ENCODE measurements at places on chromosomes 2 and 18.

GRCh38 chr18:58091099-58091611 is 47.1 kb downstream of the NEDD4L start:
- DNase-seq = no peak

GRCh38 chr2:238254095-238254723 is 14.4 kb upstream of the HES6 start:
- no peak for DNase-seq

DNA sequence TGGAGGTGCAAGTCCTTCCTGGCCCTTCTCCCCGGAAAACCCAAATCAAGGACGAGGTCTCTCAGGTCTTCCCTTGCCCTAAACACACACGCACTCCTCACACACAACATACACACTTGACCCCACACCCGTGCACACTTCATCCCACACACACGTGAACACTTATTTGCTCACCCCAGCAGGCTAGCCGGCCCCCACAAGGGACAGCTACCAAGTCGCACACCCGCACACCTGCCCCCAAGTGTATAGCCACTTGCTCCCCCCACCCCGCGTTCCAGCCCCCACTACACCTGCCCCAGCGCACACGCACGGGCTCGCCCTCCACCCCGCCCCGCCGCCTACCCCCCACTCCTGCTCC is 359 bp downstream of the TGFBRAP1 start:
- DNase-seq = no peak

GRCh38 chr18:32386471-32386870 is 84.2 kb downstream of the GAREM1 start:
- DNase-seq = no peak

- DNase-seq = no peak
Observed at GRCh38 chr2:37987098-37987775, 62.1 kb downstream of the RMDN2 start.

DNA sequence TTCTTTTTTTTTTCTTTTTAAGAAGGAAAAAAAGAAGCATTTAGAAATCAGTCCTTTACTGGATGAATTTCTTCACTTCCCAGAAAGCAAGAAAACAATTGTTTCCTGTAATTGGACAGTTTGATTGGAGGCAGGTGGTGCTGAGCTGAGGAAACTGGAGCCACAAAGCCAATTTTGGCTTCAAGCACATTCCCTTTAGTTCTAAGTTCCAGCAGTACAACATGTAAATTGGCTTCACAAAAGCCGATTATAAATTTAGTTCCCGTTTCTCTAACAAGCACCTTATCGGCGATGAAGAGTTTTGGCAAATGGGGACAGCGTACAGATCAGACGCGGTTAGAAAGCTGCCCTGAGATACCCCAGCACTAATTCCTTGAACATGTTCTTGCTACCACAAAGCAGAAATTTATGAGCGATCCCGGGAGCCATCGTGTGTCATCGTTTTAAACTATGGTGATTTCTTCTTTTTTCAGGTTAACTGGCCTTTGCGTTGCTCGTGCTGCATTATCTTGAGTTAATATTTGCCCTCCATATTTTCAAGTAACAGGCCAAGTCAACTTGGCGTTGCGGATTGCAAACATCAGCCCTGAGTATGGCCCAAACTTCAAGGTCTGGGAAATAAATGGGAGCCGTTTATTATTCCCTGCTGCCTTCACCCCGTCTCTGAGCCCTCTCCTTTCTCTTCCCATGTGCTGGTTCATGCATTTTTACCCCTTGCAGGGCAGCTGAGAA is 190.4 kb upstream of the ID2 start:
- no peak for DNase-seq

- no peak for DNase-seq
Observed at GRCh38 chr2:24855726-24856125, 62.5 kb downstream of the CENPO start.

DNA sequence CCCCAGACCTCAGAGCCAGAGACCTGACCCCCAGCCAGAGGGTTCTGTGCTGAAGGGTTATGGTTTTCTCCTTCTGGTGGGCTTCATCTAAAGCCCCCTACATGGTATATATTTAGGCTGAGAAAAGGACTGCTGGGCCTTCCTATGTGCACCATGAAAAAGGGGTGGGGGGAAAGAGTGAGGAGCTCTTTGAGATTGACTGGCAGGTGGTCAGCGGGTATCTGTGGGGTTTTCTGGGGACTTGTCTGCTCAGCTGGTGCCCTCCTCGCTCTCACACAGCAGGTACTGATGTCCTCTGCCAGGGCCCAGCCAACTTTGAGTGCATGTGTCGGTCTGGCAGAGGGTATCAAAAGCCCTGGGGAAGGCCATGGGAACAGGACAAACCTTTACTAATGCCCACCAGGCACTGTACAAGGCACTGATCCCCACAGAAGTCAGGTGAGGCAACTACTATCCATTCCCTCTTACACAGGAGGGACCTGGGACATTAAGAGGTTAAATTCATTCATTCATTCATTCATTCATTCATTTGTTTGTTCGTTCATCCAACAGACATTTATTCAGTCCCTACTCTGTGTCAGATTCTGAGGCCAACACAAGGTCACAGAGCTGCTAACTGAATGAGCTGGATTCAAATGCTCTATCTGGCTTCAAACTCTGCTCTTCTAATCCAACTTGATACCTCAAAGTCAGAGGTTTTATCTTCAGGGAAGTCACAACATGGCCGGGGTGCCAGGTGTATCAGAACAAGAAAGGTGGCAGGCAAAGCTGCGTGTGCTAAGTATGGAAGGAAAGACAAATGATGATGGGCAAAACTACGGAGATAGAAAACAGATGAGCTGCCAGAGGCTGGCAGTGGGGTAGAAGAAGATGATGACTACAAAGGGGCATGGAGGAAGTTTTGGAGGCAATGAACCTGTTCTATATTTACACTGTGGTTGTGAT is 44.6 kb downstream of the REEP1 start:
- DNase-seq = no peak

Data from stimulated activated CD4-positive, alpha-beta T cell treated with anti-CD3 and anti-CD28 coated beads, Interleukin-1b, Interleukin-23, amount 100 ng/mL, for 1 hour (primary cell).